ENCODE measurements at places on chromosomes 6 and 20.

- DNase-seq: no peak
These were observed 487.4 kb downstream of the TENT5A start for GRCh38 chr6:81265106-81265505.

GRCh38 chr6:34816635-34817301, 24.9 kb downstream of the BLTP3A start:
- DNase-seq: no peak

DNA sequence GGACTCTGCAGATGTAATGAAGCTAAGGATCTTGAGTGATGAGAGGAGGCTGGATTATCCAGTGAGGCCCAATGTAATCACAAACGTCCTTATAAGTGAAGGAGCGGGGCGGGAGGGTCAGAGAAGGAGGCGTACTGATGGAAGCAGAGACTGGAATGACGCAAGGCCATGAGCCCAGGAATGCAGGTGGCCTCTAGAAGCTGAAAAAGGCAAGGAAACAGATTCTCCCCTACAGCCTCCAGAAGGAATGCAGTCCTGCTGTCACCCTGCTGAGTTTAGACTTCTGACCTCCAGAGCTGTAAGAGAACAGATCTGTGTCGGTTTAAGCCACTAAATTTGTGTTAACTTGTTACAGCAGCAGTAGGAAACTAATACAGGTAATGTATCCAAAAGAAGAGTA, 227.9 kb downstream of the PTPRT start:
- no peak for DNase-seq

DNA sequence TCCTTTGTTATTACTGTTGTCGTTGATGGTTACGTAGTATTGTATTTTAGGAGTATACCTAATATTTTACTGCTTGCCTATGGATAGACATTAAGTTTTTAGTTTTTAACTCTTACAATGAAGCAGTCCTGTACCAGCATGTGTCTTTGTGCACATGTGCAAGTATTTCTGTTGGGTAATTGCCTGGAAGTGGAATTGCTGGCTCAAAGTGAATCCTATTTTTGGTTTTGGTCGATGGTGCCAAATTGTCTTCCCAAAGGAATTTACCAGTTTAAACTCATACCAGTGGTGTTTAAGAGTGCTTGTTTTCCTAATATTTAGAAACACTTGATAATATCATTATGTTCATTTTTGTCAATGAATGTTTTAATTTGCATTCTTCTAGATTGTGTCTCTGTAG, 75.5 kb downstream of the ANKS1A start:
- peak; percentile 25 for DNase-seq

- peak; percentile 29 for DNase-seq
These were observed 111.6 kb downstream of the TBC1D32 start for GRCh38 chr6:121222656-121223055.

DNA sequence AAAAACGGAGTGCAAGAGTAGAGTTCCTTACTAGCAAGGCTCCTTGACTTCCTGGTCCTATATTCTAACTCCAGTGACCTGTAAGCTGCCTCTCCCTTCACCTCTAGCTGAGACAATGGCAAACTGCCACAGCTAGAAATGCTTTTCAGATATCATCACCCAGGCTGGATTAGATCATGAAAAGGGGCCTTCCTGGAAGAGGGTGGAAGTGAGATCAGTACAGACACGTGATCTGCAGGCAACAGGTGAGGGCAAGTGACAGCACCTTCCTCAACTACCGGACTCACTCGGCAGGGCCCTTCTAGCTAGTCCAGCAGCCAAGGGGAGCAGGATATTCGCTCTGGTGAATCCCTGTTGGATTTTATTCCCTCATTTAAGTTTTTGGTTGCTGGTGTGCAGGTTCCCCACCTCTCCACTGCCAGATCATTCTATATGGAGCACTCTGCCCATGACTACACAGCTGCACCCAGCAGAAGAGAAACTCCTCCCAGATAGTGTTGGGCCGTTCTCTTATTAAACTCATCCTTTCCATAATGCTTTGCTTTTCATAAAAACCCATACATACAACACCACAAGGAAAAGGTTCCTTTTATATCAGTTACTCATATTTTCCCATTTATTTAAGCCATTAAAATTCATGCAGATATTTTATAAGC, 26.4 kb upstream of the FAM83C start:
- DNase-seq: no peak

GRCh38 chr6:92122746-92123145, 1296.6 kb downstream of the EPHA7 start:
- no peak for DNase-seq

DNA sequence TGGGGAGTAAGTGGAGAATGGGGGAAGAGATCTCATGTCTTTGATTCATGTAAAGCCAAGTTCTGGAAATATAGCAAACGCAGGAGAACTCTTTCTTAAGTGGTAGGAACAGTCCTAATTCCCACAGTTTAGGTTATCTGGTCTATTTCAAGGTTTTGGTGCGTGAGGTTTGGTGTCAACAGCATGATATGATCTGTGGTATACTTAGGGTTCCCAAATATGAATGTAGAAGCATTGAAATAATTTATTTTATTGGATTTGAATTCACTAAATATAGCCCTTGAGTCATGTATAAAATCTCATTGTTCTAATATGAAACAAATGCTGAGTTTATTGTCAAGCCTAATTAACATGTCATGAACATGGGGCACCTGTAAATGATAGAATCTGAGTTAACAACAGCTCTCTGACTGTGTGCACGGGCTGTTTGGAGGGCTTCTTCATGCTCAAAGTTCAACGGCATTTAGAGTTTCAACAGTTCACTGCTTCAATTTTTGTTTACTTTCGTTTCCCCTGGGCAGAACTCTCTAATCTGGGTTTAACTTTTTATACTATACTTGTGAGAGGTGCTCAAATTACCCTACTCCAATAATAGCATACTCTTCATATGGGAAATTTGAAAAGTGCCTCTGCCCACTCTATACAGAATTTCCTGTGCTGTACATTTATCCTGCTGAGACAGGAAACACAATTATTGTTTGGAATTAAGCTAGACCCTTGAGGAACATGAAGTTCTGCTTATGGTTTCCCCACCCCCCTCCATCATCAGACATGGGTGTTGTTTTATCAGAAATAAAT, 236.3 kb upstream of the ZNF217 start:
- DNase-seq: peak; percentile 74

GRCh38 chr20:47201074-47201730, 155.3 kb downstream of the ZMYND8 start:
- no peak for DNase-seq

DNA sequence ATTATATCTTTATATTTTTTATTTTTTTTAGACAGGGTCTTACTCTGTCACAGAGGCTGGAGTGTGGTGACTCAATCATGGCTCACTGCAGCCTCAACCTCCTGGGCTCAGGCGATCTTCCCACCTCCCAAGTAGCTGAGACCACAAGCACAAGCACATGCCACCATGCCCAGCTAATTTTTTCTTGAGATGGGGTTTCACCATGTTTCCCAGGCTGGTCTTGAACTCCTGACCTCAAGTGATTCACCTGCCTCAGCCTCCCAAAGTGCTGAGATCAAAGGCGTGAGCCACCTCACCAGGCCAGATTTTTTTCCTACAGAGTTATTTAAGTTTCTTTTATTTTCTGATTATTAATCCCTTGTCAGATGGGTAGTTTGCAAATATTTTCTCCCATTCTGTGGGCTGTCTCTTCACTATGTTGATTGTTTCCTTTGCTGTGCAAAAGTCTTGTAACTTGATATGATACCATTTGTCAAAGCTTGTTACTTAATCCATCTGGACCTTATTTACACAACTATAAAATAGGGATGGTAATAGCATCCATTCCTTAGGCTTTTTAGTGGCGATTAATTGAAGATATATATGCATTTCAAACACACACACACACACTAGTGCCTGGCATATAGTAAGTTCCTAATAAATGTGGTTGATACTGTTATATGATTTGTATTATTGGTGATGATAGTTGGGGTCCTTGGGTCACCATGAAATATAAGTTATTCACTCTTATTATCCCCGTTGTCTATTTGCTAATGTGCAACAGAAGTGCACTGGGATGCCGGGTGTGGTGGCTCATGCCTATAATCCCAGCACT, 187.1 kb downstream of the BCAS1 start:
- DNase-seq: no peak

GRCh38 chr6:90098001-90098531, 198.6 kb downstream of the BACH2 start:
- DNase-seq: peak; percentile 92

- no peak for DNase-seq
These were observed 48.2 kb downstream of the FRK start for GRCh38 chr6:116012471-116012949.

GRCh38 chr6:53546281-53546680, 1.4 kb upstream of the GCLC start:
- DNase-seq: no peak

GRCh38 chr6:169393753-169394152, 140.1 kb upstream of the THBS2 start:
- DNase-seq: no peak

- no peak for DNase-seq
These were observed 87.9 kb upstream of the BEND6 start for GRCh38 chr6:56866917-56867522.

DNA sequence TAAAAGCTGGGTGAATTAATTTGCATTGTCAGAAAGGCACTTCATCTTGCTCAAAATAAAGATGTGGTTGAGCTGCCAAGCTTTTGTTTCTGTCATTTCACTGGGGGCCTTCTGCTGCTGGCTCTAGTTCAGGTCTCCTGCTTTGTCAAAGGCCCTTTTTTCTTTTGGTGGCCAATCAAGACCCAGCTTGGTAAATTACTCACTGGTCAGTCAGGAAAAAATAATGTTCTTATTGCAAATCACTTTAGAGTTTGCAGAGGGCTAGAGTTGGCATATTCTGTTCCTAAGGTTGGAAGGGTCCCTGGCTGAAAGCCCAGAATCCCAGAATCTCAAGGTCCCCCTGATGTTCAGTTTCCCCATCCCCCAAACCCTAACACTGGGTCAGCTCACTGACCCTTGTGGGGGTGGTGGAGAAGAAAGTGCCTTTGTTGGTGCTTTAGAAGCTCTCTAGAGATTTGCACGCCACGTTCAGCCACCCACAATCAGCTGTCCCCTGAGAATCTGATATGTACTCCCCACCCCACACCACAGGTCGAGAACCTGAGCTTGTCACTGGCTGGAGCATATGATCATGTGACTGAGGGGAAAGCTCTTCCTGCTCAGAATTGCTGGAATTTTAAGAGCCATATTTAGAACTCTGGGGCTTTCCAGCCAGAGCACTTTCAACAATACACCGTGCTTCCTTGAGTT, 21.7 kb upstream of the BNIP5 start:
- no peak for DNase-seq

- no peak for DNase-seq
These were observed 99.1 kb downstream of the DLGAP4 start for GRCh38 chr20:36405255-36405654.

GRCh38 chr6:35141007-35141655, at the start of gene TCP11:
TSS of gene TCP11 (minus strand) at chr6:35141339. CDS start at chr6:35140870, 469 bp downstream.
- no peak for DNase-seq

Measured in AG09309 (cell line).